Uterus (tissue), 4 donors: ENCODE measurements at places on chromosomes 16 and 17.
A peak's percentile ranks its signal among the peaks of the same experiment; 100 is the strongest.

- H3K36me3 ChIP-seq, result no peaks in the 10 kb centered on the region
- H3K27ac ChIP-seq, result no peak overlapping the region
- DNase-seq, result no peak
- H3K4me3 ChIP-seq, result no peak overlapping the region
Observed at GRCh38 chr17:62611292-62611691, 16.2 kb upstream of the MRC2 start.

DNA sequence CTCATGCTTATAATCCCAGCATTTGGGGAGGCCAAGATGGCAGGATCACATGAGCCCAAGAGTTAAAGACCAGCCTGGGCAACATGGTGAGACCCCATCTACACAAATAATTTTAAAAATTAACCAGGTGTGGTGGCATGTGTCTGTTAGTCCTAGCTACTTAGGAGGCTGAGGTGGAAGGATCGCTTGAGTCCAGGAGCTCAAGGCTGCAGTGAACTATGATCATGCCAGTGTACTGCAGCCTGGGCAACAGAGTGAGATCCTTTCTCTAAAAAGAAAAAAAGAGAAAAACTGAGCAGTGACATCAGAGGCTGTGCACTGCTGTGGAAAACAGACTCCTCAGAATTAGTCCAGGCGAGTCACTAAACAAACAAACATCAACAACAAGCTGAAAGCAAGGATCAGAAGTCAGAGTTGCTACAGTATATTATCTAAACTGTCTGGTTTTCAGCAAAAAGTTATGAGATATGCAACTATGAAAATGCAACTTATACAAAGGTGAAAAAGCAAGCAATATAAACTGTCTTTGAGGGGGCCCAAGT lies 39.3 kb downstream of the CBFB start:
- DNase-seq, result no peak
- no peaks in the 10 kb centered on the region for H3K36me3 ChIP-seq
- H3K27me3 ChIP-seq, result no peaks in the 10 kb centered on the region

DNA sequence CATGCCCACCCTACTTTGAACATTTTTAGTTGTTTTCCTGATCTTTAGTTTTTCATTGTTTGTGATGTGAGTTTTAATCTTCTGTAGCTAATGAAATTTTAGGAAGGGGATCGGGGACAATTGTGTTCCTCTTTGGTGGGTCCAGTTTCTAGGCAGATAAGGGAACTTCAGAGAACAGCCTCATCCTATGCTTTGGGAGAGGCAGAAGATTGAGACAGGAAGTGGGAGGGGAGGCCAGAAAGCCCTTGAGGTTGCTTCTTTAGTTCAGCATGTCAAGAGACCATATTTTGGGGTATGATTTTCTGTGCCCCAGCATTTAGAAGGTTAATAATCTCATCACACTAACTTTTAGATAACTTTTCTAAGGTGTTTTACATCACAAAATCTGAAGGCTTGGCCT lies 191.0 kb downstream of the TANC2 start:
- no peak overlapping the region for H3K4me3 ChIP-seq
- H3K27me3 ChIP-seq, result no peaks in the 10 kb centered on the region
- no peaks in the 10 kb centered on the region for H3K4me1 ChIP-seq
- no peak overlapping the region for H3K27ac ChIP-seq
- H3K36me3 ChIP-seq, result no peaks in the 10 kb centered on the region

GRCh38 chr17:17792551-17793377 lies 44.0 kb downstream of the SREBF1 start:
- peak; percentile 67 for DNase-seq
- no peaks in the 10 kb centered on the region for H3K27me3 ChIP-seq
- no peaks in the 10 kb centered on the region for H3K36me3 ChIP-seq
- peak overlapping the region; percentile 55 for H3K27ac ChIP-seq
- no peaks in the 10 kb centered on the region for H3K4me1 ChIP-seq

- no peaks in the 10 kb centered on the region for H3K36me3 ChIP-seq
- H3K27ac ChIP-seq, result no peak overlapping the region
- H3K4me1 ChIP-seq, result no peaks in the 10 kb centered on the region
Observed at GRCh38 chr17:46841561-46842379, 9.6 kb upstream of the WNT9B start.

DNA sequence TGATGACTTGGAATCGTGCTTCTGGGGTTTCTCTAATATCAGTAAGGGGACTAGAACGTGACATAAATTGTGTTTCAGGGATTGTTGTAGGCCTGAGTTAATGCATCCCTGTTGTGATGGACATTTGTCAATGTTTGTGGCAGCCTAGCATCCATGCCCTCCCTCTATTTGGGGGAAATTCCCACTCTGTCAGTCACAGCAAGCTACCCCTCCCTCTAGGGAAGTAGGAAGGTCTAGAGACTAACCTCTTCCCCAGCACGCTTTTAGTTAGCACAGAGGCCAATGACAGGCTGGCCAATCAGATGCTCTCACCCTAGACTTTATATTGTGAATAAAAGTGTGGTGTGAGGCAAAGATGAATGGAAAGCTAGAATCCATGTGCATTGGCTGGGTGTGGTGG lies 32.4 kb upstream of the NF1 start:
- H3K4me1 ChIP-seq, result no peaks in the 10 kb centered on the region
- no peak overlapping the region for H3K27ac ChIP-seq
- no peaks in the 10 kb centered on the region for H3K36me3 ChIP-seq
- H3K4me3 ChIP-seq, result no peak overlapping the region
- H3K27me3 ChIP-seq, result no peaks in the 10 kb centered on the region
- no peak for DNase-seq

GRCh38 chr17:73187203-73187769 lies 5.6 kb upstream of the COG1 start:
- H3K4me3 ChIP-seq, result no peak overlapping the region
- no peaks in the 10 kb centered on the region for H3K27me3 ChIP-seq
- DNase-seq, result no peak
- no peak overlapping the region for H3K27ac ChIP-seq

DNA sequence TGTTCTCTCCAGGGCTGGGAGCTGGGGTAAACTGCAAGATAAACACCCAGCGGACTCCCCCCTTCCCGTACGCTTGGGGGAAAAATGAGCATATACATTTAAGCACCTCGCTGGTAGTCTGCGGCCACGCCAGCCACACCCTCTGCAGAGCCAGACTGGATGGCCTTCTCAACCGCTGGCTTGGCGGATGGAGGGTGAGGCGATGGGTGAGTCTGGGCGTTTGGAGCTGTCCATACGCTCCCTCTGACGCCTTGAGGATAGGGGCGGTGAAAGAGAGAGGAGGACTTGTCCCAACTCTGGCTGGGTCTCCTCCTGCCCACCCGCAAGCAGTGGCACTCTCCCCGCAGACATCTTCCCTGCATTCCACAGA lies 1.0 kb downstream of the ITGA3 start:
- no peaks in the 10 kb centered on the region for H3K27me3 ChIP-seq
- no peak for DNase-seq
- H3K36me3 ChIP-seq, result no peaks in the 10 kb centered on the region
- peak overlapping the region; percentile 91 for H3K27ac ChIP-seq

DNA sequence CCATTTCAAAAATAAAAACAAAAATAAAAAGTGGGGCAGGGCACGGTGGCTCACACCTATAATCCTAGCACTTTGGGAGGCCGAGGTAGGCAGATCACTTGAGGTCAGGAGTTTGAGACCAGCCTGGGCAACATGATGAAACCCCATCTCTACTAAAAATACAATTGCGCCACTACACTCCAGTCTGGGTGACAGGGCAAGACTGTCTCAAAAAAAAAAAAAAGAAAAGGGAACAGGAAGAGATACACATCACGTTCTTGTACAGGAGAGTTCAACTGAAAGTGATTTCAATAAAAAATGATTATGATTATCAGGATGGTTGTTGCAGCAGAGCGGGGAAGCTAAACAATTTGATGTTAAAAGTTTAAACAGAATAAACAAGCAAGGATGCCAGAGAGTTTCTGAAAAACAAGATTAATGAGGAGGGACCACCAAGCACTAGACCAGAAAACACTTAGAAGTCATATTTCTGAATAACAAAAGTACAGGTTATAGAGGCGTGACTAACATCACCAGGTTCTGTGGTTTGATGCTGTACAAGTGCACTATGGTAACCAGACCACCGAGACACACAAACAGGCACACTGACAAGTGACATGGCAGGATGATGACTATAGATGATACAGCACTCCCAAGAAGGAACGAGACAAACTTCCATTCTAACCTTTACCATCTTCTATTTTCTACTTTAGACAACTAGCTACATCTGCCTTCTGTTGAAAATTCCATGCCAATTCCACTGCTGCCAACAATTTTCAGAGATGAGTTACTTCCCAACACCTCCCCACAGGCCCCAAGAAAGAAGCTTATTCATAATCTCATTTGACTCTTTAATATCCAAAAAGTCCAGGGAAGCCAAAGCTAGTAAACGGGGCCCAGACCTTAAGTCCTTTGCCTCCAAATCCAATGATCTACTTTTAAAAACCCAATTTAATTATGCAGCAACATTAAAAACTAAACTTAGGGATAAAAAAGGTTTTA lies 11.8 kb downstream of the DNAJA2 start:
- no peak overlapping the region for H3K27ac ChIP-seq
- no peaks in the 10 kb centered on the region for H3K36me3 ChIP-seq
- no peak overlapping the region for H3K4me3 ChIP-seq
- H3K27me3 ChIP-seq, result no peaks in the 10 kb centered on the region

DNA sequence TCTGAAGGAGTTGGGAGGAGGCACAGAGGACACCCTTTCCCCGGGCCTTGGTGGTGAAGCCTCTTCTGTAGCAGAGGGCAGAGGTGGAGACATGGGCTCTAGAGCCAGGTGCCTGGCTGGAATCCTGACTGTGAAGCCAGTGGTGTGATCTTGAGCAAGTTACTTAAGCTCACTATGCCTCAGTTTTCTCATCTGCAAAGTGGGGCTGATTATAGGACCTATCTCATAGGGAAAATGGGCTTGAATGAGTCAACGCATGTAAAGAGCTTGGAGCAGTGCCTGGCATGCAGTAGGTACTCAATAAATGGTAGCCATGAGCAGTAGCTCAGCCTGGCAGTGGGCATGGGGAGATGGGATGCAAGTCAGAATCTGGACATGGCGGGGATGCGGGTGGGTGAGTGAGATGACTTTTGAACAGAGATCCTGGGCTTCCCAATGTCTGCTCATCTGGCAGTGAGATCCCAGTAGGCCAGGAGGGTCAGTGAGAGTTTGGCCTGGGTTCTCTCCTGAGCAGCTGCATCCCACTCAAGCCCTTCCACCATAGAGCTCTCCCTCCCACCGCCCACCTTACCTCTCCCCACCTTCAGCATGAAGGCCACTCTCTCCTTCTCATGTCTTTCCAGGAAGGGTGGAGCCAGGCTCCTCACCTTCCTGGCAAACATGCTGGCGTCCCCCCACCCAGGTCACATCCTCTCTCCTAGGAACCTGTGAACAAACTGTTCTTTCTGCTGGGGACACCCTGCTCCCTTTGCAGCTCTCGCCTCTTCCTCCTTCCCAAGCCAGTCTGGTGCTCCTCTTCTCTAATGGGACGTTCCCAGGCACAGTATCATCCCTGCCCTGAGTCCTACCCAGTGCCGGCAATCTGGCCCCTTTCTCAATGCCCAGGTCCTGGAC lies 13.1 kb upstream of the SP2 start:
- H3K36me3 ChIP-seq, result no peaks in the 10 kb centered on the region
- no peak for DNase-seq
- no peaks in the 10 kb centered on the region for H3K27me3 ChIP-seq
- no peaks in the 10 kb centered on the region for H3K4me1 ChIP-seq
